ENCODE measurements at places on chromosomes 6 and 20.

DNA sequence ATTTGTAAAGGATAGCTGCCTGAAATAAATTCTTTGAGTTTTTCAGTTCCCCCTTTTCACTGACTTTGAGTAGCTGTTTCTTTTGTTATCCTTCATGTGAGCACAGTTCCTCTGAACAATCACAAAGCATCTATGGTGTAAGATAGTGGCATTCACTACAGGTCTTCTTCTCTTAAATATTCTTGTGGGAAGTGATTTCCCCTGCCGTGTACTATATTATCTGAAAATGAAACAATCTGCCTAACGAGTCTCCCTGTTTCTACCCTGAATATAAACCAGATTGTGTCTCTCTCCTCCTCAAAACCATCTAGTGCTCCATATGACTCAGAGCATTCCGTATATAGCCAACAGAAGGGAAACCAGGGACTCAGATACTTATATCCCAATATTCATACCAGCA lies 380.1 kb upstream of the SOX4 start:
- no peak for DNase-seq

- DNase-seq: no peak
Measured at GRCh38 chr20:50427719-50428083, 82.5 kb upstream of the PTPN1 start.

DNA sequence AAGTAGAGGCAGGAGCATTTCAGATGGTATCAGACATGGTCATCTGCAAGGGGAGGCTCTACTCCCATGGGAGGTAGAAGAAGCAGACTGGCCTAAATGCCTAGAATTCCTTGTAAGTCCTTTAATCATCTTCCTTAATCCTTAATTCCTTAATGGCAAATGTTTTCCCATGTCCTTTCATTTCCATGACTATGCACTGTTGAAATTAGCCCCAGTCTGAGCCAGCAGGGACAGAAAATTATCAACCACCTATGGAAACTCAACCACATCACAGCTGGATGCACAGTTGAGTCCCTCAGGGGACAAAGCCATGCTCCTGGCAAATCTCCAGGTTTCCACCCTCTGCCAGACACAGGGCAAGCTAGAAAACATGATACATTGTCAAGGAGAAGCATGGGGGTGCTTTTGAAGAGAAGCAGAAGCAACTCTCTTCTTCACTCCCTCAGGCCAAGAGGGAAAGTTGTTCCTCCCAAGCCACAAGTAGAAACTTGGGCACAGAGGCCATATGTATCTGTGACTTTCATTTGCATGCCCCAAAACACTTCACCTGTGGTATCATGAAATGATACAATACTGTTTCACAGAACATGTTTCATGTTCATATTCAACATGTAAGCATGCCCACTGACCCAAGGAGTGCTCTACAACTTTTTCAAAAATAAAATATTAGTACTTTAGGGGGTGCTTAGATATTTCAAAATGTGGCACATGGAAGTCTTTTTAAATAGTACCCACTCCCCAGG lies 683.6 kb downstream of the KIF16B start:
- no peak for DNase-seq

- DNase-seq: no peak
Measured at GRCh38 chr6:4512051-4512471, 264.1 kb upstream of the CDYL start.

GRCh38 chr20:17059465-17059864 lies 167.4 kb upstream of the PCSK2 start:
- DNase-seq: no peak

DNA sequence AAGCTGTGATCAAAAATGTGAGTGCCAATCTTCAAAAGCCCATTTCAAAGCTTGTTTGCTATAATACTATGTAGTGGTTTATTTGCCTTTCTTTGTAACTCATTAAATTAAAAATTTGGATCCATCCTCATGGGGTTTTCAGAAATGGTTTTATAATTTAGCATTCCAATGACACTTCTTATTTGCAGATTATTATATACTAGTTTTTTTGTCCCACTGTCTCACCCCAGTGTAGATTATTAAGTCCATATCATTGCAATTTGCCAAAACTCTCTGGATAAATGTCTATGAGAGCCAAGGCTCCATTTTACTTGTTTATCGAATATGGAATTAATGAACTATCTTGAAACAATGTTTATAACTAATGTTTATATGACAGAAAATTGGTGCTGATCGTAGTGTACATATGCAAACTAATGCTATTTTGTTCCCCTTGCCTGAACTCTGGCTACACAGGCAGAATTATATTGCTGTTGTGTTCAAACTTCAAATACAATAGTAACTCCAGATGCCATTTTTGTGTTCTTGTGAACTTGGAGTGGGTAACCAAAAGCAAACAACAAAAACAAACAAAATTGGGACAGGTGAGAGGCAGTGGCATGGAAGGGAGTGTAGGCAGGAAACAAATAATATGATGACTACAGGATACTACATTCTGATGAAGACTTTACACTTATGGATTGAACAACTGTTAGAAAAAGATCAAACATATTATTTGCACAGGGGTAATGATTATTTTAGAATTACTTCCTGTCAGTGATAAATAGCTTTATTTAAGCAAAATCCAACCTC lies 307.1 kb upstream of the FLRT3 start:
- DNase-seq: no peak

GRCh38 chr20:33687993-33688937 lies 2.1 kb upstream of the E2F1 start:
- DNase-seq: no peak

DNA sequence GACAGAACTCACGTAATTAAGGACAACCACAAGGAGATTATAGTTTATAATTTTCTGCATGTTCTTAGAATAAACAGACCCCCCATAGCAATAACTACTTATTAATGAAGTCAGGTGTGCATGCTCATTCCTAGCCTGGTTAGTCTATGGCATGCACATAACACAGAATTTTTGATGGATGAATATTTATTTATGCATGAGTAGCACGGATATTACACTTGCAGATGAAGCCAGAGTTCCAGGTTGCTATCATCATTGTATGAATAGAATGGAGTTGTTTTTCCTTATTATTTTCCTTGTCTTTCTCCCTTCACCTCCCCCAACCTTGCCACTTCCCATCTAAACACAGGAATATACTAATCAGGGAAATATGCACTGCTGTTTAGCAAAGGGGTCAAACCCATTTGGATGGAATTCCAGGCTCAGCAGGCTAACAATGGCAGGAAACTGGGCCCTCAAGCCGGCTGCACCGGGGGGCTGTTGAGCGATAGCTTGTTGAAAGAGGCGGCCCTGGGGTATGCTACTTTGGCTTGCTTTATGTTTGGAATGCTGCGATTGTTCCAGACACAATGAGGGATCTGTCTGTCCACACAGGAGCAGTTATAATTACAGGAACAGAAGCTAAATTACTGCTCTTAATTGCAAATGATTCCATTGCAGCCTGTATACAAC lies 112.6 kb downstream of the TMEM170B start:
- DNase-seq: no peak

DNA sequence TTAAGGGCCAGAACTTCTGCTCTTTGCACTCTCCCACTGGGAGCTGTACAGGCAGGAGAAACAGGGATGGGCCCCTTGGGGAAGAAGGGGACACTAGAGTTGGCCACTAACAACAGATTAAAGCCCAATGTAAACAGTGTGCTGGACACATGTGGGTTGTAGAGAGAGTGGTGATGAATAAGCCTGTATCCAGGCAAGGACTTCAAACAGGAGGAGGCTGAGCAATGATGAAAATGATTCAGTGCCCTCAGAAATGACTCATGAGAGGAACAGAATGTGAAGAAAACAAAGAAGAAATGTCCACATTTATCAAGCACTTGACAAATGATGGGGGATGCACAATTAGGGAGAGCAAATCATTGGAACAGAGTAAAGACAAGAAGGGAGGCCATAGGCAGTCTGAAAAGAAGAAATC lies 242.3 kb downstream of the TBX18 start:
- DNase-seq: peak; percentile 36

GRCh38 chr6:150183105-150183504 lies 40.3 kb downstream of the PPP1R14C start:
- no peak for DNase-seq

- no peak for DNase-seq
Measured at GRCh38 chr6:137181891-137182653, 8.6 kb upstream of the IL22RA2 start.

- DNase-seq: no peak
Measured at GRCh38 chr6:71446470-71446869, 157.9 kb downstream of the OGFRL1 start.

- no peak for DNase-seq
Measured at GRCh38 chr6:134375220-134375580, 57.3 kb upstream of the SGK1 start.

GRCh38 chr6:141133346-141133745 lies 999.4 kb upstream of the GJE1 start:
- DNase-seq: no peak

DNA sequence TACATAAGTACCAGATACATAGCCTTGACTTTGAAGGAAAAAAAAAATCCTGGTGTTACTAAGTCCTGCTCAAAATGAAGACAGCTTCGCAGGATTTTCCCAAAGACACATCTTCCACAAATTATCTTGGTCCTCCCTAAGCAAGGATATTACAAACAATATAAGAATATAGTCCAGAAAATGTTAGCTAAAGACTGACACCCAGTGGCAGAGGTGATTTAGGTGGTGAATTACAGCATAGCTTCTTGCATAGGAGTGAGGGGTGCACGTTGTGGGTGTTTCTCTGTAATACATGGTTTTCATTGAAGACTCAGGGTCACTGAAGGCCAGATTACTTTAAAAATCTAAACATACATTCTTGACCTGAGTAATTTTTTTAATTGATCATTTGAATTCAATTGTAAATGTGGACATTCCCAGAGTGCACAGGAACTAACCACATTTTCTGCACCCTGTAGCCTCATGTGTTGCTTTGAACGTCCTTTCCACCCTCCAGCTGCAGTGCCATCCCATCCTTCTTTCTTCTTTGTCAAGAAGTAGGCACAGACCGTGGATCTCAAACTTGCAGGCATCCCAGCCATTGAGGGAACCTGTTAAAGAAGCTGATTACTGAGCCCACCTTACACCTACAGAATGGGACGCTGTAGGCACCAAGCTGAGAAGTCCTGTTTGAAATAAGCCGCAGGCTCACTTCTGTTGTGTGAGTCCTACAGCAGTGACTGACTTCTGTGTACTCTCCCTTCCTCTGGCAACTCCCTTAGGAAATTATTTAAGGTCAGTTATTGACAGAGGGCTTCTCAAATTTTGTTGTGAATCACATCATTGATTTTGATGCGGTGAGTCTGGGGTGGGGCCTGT lies 102.6 kb downstream of the PERP start:
- DNase-seq: no peak

DNA sequence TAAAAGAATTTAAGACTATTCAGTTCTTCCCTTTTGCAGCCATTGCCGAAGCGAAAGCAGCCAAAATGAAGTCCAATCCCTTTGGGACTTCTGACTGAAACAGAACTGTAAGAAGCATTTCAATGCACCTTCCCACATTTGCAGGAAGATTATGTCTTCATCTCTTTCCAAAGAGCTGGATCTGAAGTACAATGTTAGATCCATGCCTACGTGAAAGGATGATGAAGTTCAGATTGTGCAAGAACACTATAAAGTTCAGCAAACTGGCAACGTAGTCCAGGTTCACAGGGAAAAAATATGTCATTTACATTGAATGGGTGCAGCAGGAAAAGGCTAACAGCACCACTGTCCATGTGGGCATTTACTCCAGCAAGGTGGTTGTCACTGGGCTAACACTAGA lies 6.0 kb upstream of the FILIP1 start:
- DNase-seq: no peak

- DNase-seq: no peak
Measured at GRCh38 chr6:40425192-40425919, 161.8 kb downstream of the LRFN2 start.
